Colonic mucosa (tissue), 4 donors: ENCODE measurements at places on chromosomes 1 and 21. TPM values are rescaled to one million over a fixed set of nuclear protein-coding genes. Genes with fewer than 3 reads are reported as not detected.
A peak's percentile ranks its signal among the peaks of the same experiment; 100 is the strongest.

GRCh38 chr1:91883470-91883869, 2.5 kb downstream of the TGFBR3 start:
- no peak for DNase-seq

DNA sequence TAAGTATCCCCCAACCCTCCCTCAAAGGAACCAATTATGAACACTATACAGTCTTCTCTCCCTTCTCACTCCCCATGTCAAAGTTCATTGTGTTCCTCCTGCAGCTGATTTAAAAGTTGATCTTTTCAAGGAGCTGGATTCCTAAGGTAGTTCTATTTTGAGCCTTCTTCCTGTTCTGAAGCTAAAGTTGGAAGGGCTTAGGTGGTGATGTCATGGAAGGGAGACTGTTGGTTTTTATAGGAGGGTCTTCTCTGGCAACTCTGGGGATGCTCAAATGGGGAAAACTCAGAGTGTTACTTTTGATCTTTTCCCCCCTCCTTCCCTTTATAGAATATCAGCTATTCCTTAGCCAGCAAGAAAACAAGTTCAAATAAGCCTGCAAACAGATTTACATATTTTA, 83.0 kb upstream of the AK4 start:
- no peak for DNase-seq

DNA sequence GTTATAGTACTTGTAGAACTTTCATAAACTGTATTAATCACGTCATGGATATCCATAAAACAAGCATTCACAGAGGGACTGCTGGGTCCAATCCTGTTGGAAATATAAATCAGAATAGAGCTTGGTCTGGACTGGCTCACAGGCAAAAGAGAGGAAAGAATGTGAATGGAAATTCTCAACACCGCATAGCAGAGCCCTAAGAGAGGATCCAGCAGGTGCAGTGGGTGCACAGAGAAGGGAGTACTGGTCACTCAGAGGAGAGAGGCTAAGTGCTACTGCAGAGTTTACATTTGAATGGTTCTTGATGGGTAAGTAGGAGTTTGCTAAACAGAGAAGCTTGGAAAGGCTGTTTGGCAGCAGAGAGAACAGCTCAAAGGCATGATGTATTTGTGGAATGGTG, 231.7 kb downstream of the PAPPA2 start:
- no peak for DNase-seq

DNA sequence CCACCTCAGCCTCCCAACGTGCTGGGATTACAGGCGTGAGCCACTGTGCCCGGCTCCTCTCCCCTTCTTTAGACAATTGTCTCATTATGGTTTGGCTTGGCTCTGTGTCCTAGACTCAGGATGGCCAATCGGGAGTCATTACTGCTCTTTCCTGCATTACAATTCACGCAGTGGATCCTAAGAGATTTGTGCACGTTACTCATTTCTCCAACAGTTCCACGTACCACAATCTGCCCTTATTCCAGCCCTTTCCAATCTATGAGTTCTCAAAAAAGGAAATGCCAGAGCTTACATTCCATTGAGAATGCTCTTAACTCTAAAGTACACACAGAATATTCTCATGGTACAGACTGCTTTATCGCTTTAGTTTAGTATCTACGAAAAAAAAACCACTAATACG, 357.0 kb downstream of the GPATCH2 start:
- DNase-seq = no peak

DNA sequence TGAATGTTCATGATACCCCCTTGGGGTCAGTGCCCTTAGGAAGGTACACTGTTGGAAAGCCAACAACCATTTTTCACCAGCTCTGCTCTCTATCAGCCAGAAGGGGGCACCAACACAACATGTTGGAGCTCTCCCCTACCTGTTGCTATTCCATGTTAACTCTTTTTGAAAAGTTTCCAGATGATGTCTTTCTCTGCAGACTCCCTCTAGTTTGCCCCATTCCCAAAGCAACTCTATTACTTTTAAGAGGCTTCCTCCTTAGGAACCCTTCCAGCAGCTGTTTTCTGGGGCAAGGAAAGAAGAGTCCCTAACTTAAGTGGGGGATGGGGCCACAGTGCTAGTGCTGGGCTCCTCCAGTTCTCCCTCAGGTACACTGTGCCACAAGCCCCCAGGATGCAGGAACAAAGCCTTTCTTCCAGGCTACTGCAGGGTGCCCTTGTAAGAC, 22.9 kb upstream of the NDC1 start:
- DNase-seq = peak; percentile 34

GRCh38 chr21:41142051-41142795, 25.7 kb upstream of the BACE2 start:
- no peak for DNase-seq

GRCh38 chr1:58919959-58920321, 136.1 kb upstream of the JUN start:
- DNase-seq = no peak

DNA sequence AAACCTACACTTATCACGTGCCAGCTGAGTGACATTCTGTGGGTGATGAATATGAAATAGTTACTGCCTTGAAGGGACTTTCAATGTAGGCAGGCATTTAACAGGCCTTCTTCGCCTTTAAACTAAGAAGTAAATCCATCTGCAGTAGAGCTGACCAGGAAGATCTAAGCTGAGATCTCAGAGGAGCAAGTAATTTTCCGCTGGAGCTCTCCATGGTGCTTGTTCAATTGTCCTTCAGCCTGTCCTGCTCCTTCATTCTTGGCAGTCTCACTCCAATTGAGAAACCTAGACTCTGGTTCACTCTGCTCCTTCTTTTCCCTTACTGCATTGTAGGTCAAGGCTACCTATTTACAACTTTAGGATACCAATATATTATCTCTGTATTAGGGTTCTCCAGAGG, 183.5 kb downstream of the HMCN1 start:
- DNase-seq = no peak

GRCh38 chr1:197422993-197423392, 154.9 kb downstream of the CRB1 start:
- no peak for DNase-seq

GRCh38 chr1:48916130-48917069, 139.7 kb upstream of the BEND5 start:
- no peak for DNase-seq

DNA sequence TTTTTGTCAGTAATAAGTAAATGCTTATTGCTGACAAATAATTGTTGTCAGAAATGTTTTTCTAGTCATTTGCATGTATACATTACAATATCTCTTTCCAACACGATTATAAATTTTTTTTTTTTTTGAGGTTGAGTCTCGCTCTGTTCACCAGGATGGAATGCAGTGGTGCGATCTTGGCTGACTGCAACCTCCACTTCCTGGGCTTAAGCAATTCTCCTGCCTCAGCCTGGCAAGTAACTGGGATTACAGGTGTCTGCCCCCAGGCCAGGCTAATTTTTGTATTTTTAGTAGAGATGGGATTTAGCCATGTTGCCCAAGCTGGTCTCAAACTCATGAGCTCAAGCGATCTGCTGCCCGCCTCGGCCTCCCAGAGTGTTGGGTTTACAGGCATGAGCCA, 72.0 kb upstream of the ATF3 start:
- no peak for DNase-seq

GRCh38 chr1:220498188-220498587, 29.7 kb upstream of the MARK1 start:
- DNase-seq = no peak

GRCh38 chr1:116372191-116372590, 853 bp upstream of the ATP1A1 start:
- DNase-seq = peak; percentile 37

- no peak for DNase-seq
Observed at GRCh38 chr1:22636927-22637326, 499 bp downstream of the C1QA start.

- peak; percentile 76 for DNase-seq
Observed at GRCh38 chr21:43767984-43768867, 7.9 kb downstream of the CSTB start.

- no peak for DNase-seq
Observed at GRCh38 chr1:4032571-4032970, 132.5 kb upstream of the C1orf174 start.

DNA sequence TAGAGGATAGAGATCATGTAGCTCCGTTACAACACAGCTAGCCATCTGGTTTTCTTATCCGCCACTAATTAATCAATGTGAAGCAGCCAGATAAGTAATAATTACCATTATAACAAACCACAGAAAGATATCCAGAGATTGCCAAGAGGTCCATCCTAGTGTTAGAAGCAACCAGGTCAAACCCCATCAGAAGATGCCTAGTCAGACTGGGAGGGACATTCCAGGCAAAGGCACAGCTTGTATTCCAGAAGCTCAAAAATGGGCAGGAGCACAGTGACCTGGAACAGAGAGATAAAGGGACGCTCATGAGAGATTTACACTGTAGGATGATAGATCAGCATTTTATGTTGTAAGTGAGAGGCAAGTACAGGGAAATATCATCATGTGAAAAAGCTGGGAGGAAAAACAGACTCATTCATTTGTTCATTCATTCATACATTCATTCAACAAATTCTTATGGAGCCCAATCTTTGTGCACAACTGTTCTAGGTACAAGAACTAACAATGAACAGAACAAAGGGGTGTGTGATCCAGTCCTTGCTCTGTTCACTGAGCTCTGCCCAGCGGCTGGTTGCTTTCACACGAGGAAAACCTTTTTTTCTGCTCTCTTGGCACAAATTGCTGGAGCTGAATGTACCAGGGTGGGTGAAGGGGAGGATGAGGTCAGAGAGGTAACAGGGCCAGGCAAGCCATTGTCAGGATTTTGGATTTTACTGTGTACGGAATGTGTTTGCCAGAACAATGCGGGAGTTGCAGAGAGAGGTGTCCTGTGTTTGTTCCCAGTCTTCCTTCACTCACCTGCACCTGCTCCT, 240.8 kb upstream of the FGGY start:
- DNase-seq = no peak

GRCh38 chr21:43727519-43728153, 8.7 kb downstream of the PDXK start:
- no peak for DNase-seq

DNA sequence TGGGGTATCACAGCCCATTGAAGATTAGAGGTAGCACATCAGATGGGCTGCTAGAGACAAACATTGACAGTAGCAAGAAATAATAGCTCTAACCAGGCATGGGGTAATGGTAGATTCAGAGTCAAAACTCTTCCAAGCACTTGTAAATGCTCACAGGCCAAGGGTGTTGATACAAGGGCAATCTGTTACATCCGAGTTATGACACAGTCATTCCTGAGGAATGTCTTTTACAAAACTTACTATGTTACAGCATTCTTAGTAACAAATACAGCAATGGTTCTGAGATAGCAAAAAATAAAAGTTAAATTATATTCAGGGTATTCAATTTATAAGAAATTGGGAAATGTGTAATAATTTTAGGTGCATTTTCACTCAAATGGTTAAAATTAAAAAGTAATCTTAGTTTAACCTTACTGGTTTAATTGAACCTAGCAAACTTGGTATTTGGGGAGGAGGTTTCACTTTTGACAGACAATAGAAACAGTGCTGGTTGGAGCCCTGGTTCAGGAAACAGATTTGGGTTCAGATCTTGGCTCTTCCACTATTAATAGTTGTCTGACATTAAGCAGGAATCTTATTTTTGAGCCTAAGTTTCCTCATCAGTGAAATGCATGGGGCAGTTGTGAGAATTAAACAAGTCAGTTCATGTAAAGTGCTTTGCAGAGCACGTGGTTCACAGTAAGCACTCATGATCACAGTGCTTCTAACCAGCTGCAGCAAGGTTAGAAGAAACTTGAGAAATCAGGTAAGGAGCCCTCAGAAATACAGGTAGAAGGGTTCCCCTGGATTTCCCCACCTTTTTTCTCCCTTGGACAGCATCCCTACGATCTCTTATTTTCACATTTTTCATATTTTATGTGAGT, 4.4 kb downstream of the ST3GAL3 start:
- no peak for DNase-seq

DNA sequence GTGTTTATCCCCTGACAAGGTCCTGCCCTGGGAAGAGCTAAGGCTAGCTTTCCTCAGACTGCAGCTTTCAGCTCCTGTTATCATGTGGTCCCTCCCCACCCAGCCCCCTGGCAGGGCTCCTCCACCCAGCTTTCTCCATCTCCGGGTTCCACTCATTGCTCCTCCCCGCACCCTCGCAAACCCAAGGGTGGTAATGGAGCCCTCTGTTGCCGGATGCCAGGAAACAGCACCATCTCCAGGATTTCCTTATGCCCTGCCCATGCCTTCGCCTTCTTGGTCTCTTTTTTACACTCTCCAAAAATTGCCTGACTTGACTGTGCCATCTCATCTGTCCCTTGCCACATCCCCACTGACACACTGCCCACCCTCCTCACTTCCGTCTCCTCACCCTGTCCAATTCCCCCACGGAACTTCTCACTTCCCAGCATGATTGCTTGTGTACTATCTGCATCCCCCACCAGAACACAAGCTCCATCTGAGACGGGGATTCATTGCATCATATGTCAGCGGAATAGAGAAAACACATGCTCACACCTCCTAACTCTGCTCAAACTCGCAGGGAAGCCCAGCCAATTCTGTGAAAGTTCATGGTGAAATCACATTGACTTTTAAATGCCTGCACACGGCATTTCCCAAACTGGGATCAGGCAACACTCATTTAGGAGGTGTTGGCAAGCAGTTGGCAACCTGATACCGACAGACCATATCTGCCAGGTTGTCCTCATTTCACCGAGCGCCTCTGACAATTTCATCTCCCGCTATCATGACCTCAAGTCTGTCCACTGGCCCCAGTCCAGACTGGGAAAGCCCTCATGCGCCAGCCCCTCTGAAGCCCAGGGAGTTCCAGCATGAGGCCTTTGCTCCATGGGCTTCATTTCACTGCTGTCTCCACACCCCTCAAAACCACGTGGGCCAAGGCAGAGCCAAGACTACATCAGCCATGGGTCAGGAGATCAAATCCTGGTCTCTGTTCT, 201.1 kb downstream of the MATN1 start:
- no peak for DNase-seq

DNA sequence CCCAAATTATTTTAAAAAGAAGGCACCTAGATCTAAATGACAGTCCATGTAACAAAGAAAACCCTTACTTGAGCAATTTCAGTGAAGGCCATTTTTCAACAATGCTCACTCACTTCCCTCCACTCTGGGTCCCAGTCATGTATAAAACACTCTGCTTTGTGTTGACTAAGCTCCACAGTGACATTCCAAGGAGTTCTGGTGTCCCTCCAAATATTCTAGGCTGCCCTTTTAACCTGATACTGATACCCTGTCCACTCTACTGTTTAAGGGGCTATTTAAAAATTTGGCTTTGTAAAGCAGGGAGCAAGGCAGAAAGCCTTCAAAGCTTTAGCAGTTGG, 73.6 kb downstream of the GNG12 start:
- DNase-seq = no peak

GRCh38 chr1:150695561-150695960, 1.4 kb downstream of the GOLPH3L start:
- no peak for DNase-seq

GRCh38 chr21:16578912-16579311, 849.1 kb downstream of the USP25 start:
- no peak for DNase-seq

GRCh38 chr1:229101011-229101871, 169.7 kb upstream of the RAB4A start:
- DNase-seq = no peak

The SPATA45 gene
- not detected for total RNA-seq

The CRYBG2 gene
- 30.3 TPM for total RNA-seq

The ABCA4 gene
- total RNA-seq = 0.27 TPM

The OR2L2 gene
- not detected for total RNA-seq

The C4BPA gene
- total RNA-seq = 1.9 TPM

The C1orf185 gene
- not detected for total RNA-seq

The IL19 gene
- 0.40 TPM for total RNA-seq

The DDX20 gene
- 11.5 TPM for total RNA-seq

The LMX1A gene
- 0.22 TPM for total RNA-seq

The SLC22A15 gene
- 1.2 TPM for total RNA-seq
